ENCODE measurements at places on chromosomes 7 and 10. TPM values are rescaled to one million over a fixed set of nuclear protein-coding genes. Genes with fewer than 3 reads are reported as not detected.

GRCh38 chr7:48617993-48618392 lies 306.4 kb upstream of the CDC14C start:
- no peak for DNase-seq

DNA sequence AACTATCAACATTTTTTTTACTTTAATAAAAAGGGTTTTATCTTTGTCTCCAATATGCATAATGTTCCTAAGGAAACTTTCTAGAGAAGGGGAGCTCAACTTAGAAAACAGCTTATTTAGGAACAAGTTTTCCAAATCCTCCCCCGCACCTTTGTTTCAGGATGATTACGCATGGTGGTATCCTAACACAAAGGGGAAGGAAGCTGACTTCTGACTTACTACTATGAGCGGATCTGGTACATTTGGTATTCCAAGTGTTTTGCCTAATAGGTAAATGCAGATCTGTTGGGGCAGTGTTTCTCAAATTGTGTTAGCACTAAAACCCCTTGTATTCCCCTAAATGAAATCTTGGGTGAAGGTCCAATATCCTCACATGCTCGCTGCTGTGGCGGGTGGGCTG lies 229.3 kb upstream of the KLF14 start:
- no peak for DNase-seq

DNA sequence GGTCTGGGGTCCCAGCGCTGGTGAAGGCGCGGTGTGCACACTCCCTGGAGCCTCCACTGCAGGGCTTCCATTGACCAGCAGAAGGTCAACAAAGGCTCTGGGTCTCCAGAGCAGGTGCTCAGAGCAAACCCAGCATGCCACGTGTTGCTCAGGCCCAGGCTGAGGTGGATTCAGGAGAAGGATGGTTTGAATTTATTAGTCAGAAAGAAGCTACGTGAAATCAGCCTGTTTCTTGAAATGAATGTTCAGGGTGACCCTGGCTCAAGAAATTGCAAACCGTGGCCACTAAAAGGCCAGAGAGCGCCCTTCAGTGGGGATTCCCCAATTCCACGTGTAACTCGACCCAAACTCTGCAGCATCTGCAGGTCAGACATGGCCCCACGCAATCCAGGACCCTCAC lies 82.7 kb upstream of the PFKP start:
- no peak for DNase-seq

- DNase-seq, result peak; percentile 33
These were observed 31.1 kb downstream of the PCGF5 start for GRCh38 chr10:91251430-91252056.

- DNase-seq, result no peak
These were observed at the start of gene CDHR3 for GRCh38 chr7:105963038-105963667. Gene CDHR3, plus strand, starts transcription at chr7:105963264. Its CDS starts 55 bp downstream, at chr7:105963319.

GRCh38 chr7:88218836-88219605 lies 817 bp downstream of the SRI start:
- DNase-seq, result peak; percentile 76

- no peak for DNase-seq
These were observed 7.5 kb downstream of the MET start for GRCh38 chr7:116679500-116679899.

GRCh38 chr10:77611221-77611620 lies 26.4 kb downstream of the KCNMA1 start:
- DNase-seq, result no peak

- DNase-seq, result no peak
These were observed 209.1 kb downstream of the PHF14 start for GRCh38 chr7:11182736-11183135.

GRCh38 chr7:11985971-11986370 lies 154.0 kb upstream of the THSD7A start:
- no peak for DNase-seq

GRCh38 chr7:11274074-11274473 lies 300.4 kb downstream of the PHF14 start:
- DNase-seq, result no peak

- no peak for DNase-seq
These were observed 15.1 kb downstream of the WAPL start for GRCh38 chr10:86506499-86506898.

- DNase-seq, result no peak
These were observed 89.6 kb downstream of the AUTS2 start for GRCh38 chr7:69687739-69688433.

DNA sequence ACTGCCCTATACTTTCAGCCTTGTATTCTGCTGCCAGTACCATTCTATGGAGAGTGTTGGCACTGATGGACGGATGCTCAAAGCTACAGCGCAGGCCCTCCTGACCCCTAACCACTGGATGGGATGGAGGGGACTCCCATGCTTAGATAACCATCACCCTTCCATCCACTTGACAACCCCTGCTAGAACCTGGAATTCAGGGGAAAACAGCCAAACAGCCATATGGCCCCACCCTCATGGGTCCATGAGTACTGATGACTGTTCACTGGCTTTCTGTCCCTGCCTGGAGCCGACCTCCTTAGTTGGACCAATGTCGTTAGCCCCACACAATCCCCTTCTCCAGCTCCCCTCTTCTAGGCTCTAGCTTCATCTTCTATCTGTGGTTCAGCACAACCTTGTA lies 16.2 kb downstream of the DUSP5 start:
- DNase-seq, result no peak

DNA sequence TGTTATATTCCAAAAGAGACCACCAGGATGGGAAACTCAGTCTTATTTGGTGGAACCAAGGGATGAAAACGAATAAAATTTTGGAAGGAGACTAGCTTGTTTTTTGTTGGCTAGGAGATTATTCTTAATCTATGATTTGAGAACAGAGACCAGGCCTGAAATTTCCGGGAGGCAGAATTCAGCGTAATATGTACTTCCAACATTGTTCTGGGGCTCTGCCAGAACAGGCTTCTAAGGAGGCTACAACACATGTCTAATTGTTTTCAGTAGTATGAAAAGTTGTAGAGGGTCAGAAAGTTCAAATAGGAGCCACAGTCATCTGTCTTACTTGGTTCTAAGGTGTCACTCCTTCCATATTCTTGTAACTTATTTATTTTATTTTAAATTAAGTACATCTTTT lies 1.7 kb downstream of the DDX21 start:
- DNase-seq, result no peak

- DNase-seq, result no peak
These were observed 7.0 kb upstream of the MMP21 start for GRCh38 chr10:125782616-125783015.

DNA sequence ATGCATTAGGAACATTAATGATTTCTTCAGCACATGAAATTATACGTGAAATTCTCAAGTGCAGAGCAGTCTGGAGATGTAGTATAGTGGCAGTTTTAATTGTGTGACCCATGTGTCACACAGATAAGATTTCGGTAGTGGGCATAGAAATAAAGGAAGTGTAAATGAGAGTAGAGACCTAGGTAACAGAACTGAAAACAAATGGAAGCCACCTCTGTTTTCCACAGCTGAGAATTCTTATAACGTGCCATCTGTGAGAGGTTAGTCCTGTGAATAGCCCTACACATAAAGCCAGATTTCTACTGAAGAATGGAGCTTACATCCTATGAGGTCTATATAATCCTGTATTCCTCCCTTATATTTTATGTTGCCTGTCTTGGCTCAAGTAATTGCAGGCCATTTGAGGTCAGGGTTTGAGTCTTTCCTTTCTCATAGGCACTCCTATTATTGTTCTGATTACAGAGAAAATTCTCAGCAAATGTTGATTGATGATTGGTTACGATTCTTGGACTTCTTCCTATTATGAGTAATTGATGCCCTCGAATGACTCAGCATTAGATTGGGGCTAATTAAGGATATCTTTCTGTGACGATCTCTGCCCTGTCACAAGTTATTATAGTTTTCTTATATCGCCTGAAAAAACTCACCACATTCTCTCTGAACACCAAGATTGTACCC lies 258.2 kb downstream of the KIF20B start:
- no peak for DNase-seq

- DNase-seq, result peak; percentile 17
These were observed 22.5 kb downstream of the RNF133 start for GRCh38 chr7:122676466-122676865.

DNA sequence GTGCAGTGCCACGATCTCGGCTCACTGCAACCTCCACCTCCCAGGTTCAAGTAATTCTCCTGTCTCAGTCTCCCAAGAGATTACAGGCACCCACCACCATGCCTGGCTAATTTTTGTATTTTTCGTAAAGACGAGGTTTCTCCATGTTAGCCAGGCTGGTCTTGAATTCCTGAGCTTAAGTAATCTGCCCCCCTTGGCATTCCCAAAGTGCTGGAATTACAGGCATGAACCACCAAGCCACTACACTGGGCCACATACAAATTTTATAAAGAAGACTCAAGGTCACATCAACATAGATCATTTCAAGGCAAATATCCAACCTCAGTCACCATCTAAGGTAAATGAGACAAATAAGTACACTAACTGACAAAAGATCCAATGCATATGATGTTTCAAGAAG lies 32.1 kb downstream of the IGF2BP3 start:
- DNase-seq, result no peak

DNA sequence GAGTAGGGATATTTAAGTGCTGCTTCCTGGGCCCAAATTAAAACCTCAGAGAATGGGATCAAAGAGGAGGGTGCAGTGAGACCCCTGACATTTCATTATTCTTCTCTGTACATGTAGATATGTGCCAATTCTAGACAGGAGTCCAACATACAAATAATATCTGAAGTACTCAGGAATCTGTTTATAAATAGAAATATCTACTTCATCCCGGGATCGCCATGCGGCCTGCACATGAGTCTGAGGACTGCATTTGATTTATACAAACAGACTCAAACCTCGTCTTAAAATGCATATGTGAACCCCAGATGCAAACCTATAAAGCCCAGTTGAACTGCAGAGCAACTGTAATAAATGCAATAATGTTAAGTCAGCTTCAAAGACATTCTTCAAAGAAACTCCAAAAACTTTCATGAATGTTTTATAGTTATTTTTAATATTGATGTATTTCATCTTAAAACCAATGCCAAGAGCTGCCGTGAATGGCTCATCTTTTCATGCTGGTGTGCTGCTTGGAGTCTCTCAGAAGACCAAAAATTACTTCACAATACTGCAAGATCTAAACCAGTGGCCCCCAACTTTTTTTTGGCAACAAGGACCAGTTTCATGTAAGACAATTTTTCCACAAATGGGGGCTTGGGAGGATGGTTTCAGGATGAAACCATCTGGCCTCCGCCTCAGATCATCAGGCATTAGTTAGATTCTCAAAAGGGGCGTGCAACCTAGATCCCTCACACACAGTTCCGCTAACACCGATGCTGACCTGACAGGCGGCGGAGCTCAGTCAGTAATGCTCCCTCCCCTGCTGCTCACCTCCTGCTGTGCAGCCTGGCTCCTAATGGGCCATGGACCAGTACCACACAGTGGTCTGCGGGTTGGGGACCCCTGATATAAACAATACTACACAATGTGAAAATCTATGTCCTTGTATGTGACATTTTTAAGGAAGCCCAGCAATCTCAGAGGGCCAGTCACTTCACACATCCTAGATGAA lies 166.9 kb downstream of the PARD3 start:
- no peak for DNase-seq

- no peak for DNase-seq
These were observed 116.4 kb downstream of the MPP7 start for GRCh38 chr10:28186461-28186860.

DNA sequence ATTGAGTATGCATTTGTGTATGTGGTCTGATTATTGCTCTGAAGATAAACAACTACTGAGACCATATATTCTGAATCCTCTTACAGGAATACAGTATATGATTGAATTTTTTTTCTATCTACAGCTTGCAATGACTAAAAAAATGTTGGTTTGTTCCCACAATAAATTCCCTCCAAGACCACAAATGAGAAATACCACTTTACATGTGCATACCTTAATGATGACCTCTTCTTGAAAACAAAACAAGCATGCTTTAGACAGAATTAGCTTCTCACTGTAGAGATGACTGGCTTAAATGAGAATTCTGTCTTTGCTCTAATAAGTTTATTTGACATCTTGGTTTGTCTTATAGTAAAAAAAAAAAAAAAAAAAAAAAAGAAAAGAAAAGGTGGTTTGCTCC lies 241.5 kb downstream of the PCDH15 start:
- peak; percentile 50 for DNase-seq

GRCh38 chr7:94087664-94088352 lies 83.7 kb upstream of the BET1 start:
- peak; percentile 75 for DNase-seq

- DNase-seq, result no peak
These were observed 226.1 kb downstream of the CDC14C start for GRCh38 chr7:49150486-49150885.

- no peak for DNase-seq
These were observed 14.1 kb downstream of the LAT2 start for GRCh38 chr7:74223711-74224510.

GRCh38 chr7:66110856-66111255 lies 3.8 kb upstream of the CRCP start:
- peak; percentile 69 for DNase-seq

GRCh38 chr10:78199005-78199725 lies 165.5 kb downstream of the RPS24 start:
- no peak for DNase-seq

- no peak for DNase-seq
These were observed 147.4 kb downstream of the CXCL12 start for GRCh38 chr10:44237364-44238049.

Gene PRTFDC1
- total RNA-seq, result 18.3 TPM

Gene POU6F2
- 0.41 TPM for total RNA-seq

Gene PVRIG
- not detected for total RNA-seq

Gene SPDYE16
- total RNA-seq, result not detected

Gene ADRB1
- 1.1 TPM for total RNA-seq

Gene LHFPL3
- total RNA-seq, result 0.43 TPM

Gene SLC26A3
- not detected for total RNA-seq

Gene IDI2
- total RNA-seq, result not detected

Gene RHEB
- 144 TPM for total RNA-seq

Gene COL26A1
- not detected for total RNA-seq
